ENCODE measurements at places on chromosomes 11 and 22.

- DNase-seq: no peak
Observed at GRCh38 chr11:35393098-35393497, 26.3 kb downstream of the SLC1A2 start.

DNA sequence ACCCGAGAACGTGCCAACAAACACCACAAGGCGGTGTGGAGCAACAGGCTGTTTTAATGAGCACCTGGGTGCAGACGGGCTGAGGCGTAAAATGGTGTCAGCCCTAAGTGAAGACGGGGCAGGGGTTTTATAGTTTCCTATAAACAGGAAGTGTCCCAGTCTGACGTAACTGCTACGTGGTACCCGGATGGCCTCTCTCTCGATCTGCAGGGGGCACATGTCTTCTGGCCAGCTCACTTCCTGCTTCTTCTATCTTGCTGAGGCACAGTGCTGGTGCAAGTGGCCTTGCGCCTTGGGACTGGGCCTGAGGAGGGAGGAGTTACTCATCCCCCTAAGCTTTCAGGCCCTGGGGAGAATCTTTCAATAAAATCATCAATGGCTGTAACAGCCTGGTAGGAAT, 20.9 kb downstream of the OOSP3 start:
- no peak for DNase-seq

DNA sequence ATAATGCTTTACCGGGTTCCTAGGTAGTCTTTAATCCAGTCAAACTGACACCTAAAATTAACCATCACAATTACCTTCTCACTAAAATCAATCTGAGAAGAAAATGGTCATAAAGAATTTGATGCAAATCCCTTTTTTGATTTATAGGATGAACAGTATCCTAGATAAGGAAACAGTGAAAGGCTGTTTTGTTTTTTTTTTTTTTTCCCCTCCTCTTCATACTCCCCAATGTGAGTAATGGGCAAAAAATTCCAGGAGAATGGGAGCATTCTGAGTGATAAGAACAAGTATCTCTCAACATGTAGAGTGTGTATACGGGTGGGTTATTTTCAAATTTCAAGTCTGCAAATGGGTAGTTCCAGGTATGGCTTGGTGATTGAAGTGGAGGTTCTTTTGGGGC, 28.4 kb downstream of the GRAMD1B start:
- no peak for DNase-seq

GRCh38 chr11:113587308-113587739, 112.1 kb upstream of the DRD2 start:
- DNase-seq: no peak

DNA sequence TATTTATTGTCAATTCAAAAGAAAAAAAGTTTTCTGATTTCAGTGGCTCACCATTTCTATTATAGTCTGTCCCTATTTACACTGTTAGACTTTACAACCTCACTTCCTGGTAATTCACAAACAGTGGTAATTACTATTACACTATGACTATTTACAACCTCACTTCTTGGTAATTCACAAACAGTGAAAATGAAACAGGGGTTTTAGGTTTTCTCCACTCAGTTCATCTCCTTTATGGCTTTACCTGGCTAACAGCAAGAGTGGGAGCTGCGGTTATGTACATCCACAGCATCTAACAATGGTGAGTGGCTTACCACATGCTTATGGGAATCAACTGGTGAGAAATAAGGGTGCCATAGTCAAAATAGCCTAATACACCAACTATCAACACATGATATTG, 166.4 kb downstream of the CASP12 start:
- no peak for DNase-seq

DNA sequence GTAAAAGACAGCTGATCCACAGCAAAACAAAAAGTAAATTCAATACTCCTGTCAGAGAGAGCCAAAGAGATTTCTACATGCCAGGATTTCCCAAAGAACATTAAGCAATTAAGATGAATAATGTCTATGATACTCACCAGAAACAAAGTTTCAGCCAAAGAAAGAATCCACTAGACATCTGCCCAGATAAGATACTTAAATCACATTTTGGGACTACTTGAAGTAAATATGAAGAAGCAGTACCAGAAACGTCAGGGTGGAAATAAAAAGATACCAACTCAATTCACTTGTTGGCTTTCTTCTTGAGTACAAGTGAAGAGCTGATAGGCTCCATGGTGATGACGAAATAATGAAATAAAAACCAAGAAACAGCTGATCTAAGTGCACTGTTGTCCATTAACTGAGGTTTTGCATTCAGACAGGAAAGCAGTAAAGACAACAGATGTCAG, 31.6 kb upstream of the ARHGAP32 start:
- no peak for DNase-seq

DNA sequence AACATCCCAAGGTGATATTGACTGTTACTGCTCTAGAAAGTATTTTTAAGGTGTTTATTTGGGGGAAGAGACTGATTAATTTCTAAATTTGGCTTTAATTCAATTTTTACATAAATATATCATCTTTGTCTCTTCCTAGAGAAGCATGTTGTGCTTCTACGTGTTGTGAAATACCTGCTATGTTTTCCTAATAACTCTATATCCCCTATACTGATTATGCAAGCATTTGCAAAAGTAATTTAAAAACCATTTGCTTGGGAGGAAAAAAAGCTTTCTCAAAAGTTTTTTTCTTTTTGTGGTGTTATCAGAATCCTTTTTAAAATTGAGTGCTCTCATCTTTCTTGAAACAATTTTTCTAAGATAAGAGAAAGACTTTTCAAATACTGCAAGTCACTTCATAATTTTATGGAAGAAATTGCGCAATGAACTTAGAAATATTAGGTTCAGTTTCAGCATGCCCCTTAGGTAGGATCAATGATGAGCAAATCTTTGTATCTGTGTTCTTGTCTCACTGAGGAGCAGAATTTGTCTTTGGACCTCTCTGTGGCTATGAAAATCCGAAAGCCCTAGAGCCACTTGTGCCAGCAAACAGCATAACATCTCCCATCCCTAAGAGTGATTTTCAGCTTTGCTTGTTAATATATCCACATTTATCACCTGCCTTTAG, 7.4 kb upstream of the BLID start:
- DNase-seq: no peak

- DNase-seq: no peak
Observed at GRCh38 chr11:43053638-43054412, 258.0 kb upstream of the API5 start.

DNA sequence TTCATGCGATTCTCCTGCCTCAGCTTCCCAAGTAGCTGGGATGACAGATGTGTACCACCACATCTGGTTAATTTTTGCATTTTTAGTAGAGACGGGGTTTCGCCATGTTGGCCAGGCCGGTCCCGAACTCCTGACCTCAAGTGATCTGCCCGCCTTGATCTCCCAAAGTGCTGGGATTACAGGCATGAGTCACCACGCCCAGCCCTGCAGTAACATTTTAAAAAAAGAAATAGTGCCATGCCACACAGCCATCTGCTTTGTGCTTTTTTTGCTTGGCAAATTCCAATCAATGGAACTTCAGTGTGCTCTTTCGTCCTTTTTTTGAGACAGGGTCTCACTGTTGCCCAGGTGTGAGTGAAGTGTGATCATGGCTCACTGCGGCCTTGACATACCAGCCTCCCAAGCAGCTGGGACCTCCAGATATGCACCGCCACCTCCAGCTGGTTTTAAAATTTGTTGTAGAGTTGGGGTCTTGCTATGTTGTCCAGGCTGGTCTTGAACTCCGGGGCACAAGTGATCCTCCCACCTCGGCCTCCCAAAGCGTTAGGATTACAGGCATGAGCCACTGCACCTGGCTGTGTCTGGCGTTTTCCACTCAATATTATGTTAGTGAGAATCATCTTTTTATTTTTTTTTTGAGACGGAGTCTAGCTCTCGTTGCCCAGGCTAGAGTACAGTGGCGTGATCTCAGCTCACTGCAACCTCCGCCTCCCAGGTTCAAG, 1.8 kb upstream of the CHADL start:
- no peak for DNase-seq

GRCh38 chr11:94593030-94593429, 25.9 kb downstream of the PIWIL4 start:
- no peak for DNase-seq

DNA sequence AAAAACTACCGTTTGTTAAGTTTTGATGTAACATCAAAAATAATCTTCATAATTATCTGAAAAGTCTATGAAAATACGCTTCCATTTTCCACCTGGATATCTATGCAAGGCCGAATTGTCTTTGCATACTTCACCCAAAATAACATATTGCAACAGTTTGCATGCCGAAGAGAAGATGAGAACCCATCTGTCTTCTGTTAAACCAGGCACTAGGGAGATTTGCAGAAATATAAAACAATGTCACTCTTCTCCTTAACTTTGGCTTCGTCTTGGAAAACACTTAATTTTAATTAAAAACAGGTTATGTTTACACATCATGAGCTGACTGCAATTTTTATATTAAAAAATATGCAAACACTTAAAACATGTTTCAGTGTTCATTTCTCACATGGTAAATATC, 1325.8 kb downstream of the TBC1D22A start:
- no peak for DNase-seq

DNA sequence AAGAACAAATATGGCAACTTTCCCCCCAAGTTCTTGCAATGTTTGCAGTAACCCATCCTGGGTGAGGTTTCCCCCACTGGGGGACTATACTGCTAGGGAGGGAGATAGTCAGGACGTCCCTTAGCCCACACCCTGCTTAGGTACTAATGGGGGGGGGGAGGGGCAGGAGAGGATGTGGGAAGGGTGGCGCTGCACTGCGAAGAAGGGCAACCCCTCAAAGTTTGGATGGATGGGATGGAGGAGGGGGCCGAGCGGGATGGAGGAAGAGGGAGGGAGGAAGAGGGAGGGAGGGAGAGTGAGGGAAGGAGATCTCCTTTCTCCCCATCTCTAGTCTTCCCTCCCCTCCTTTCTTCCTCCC, 100.6 kb upstream of the HSD17B12 start:
- DNase-seq: no peak

GRCh38 chr11:107439586-107440167, 17.9 kb downstream of the CWF19L2 start:
- DNase-seq: no peak

GRCh38 chr22:36329254-36330078, 58.3 kb downstream of the MYH9 start:
- DNase-seq: no peak

- DNase-seq: peak; percentile 53
Observed at GRCh38 chr11:7251836-7252682, at the start of gene SYT9. SYT9 (plus strand) TSS chr11:7251904; CDS start chr11:7252187, 283 bp downstream.

- DNase-seq: no peak
Observed at GRCh38 chr11:130785380-130786116, 130.7 kb downstream of the SNX19 start.

GRCh38 chr11:131544591-131544990, 174.2 kb downstream of the NTM start:
- no peak for DNase-seq

GRCh38 chr11:35543481-35543880, 18.1 kb upstream of the PAMR1 start:
- no peak for DNase-seq

GRCh38 chr22:47450876-47451475, 688.5 kb downstream of the TBC1D22A start:
- DNase-seq: peak; percentile 59

GRCh38 chr22:22745225-22746060, 101.0 kb downstream of the GGTLC2 start:
- DNase-seq: peak; percentile 74

- DNase-seq: no peak
Observed at GRCh38 chr11:115447273-115447864, 56.8 kb downstream of the CADM1 start.

DNA sequence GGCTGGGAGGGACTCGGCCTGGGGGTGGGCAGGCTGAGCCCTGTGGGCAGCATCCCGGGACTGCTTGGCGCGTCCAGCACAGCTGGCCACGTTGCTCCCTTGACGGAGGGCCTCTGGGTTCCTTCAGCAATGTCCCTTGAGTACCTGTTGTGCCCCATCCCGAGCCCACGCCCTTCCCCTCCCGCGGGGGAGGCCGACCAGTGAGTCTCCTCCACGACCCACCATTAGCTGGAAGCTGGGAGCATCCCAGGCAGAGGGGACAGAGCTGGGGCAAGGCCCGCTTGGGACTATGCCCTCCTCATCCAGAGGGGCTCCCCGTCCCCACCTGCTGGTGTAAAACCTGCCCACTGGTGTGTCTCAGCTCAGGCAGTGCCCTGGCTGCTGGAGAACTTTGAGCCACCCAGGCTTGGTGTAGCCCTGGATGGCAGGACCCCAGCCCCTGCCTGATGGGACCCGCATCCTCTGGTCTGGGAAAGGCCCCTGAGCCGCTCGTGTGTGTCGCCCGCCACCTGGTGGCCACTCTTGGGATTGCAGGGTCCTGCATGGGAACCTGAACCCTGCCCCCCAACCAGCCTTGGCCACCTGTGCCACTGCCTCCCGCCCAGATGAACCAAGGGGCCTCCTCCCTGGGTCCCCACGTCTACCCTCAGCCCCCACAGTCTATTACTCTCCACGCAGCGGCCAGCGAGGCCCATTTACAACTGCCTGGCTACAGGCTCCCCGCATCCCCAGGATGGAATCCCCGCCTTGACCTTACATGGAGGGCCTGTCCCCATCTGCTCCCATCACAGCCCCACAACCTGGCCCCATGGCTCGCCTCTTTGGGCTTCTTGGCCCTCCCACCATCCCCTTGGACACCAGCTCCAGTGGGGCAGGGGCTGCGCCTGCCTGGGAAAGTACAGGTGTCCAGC, 16.6 kb upstream of the ARHGAP8 start:
- peak; percentile 83 for DNase-seq

- DNase-seq: no peak
Observed at GRCh38 chr11:118514103-118514502, 13.2 kb upstream of the TTC36 start.

GRCh38 chr22:47018010-47018910, 255.8 kb downstream of the TBC1D22A start:
- no peak for DNase-seq

- DNase-seq: no peak
Observed at GRCh38 chr22:42848941-42849550, 8.0 kb downstream of the ARFGAP3 start.

DNA sequence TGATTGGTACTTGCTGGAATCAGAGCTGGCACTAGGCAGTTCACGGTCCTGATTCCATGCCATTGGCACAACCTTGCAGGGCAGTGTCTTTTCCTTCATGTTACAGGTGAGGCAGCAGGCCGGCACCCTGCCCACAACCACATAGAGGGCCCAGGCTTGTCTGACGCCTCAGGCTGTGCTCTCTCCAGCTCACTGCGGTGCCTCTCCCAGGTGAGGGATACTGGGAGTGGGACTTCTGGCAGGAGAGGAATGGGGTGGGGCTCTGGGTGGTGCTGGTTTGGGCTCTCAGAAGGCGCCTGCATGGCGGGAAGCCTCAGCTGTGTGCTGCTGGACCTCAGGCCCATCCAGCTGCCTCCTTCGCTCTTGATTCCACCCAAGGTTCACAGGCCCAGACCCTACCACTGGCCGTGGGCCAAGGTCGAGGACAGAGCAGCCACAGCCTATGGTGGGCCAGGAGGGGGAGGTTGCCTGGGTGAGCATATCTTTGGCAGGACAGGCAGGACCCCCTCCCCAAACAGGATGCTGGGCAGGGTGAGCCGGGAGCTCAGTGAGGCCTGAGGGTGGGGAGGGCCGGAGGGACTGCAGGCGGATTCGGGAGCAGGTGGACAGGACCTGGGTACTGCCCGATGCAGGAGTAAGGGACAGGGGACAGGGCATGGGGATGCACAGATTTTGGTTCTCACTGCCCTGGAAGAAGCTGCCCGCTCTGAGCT, 7.0 kb upstream of the MPPED1 start:
- DNase-seq: no peak

Data from WERI-Rb-1 (cell line).